Stimulated activated CD8-positive, alpha-beta memory T cell treated with anti-CD3 and anti-CD28 coated beads, Interleukin-7, amount 100 ng/mL, for 24 hours (primary cell): ENCODE measurements at places on chromosomes 3 and 15.

GRCh38 chr3:103218793-103219192 is 784.0 kb downstream of the ZPLD1 start:
- DNase-seq, result no peak

- no peak for DNase-seq
Measured at GRCh38 chr15:78171864-78172472, 22.8 kb downstream of the IDH3A start.

DNA sequence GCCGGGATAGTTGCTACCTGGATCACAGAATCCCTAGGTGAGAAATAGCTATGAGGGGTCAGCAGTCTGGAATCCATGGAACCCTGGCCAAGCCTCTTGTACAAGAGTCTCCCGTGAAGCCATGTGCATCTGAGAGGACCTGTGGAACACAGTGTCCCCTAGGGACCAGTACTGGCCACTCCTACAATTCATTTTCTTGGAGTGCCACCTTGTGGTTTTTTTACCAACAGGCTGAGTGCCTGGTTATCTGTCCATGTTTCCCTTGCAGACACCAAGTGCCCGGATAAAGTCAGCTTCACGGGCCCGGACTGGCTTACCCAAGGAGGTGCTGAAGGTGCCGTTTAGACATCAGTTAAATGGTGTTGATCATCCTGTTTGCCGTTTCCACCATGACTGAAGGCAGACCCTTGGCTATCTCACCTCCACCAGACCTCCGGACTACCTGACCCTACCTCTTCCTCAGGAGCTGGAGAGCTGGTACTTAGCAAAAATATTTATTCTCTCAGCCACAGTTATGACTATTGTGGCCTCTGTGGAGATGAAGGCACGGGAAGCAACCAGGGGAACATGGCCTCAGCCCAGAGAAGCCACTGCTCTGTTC is 93.9 kb downstream of the RBPMS2 start:
- no peak for DNase-seq

GRCh38 chr3:187900993-187901755 is 155.9 kb upstream of the BCL6 start:
- DNase-seq, result no peak

DNA sequence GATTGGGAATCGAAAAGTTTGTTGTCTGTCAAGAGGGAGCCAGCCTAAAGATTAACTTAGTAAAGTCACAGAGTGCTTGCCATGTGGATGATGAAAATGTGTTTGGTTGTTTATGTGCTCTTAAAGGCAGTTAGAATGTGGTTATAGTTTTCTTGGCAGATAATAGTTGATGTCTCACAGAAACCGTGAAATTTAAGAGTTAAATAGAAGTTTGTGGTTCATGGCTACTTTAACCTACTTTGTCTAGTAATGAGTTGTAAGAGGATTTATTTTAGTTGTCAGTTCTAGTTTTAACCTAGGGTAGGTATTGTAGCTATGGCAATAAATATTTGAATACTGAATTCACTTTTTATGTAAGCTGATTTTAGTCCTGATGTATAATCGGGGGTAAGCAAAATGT is 36.4 kb upstream of the EIF3J start:
- no peak for DNase-seq

GRCh38 chr15:31169558-31169957 is 68.0 kb upstream of the TRPM1 start:
- no peak for DNase-seq

GRCh38 chr3:183306798-183307671 is 54.0 kb downstream of the B3GNT5 start:
- no peak for DNase-seq

DNA sequence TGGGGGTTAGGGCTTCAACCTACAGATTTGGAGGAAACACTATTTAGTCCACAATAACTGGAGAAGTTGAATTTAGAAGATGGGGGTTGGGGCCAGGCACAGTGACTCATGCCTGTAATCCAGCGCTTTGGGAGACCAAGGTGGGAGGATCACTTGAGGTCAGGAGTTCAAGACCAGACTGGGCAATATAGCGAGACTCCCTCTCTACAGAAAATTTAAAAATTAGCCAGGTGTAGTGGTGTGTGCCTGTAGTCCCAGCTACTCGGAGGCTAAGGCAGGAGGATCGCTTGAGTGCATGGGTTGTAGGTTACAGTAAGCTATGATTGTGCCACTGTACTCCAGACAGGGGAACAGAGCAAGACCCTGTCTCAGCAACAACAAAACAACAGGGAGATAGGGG is 5.0 kb upstream of the DYNLT2B start:
- DNase-seq, result no peak

GRCh38 chr15:26628071-26628470 is 144.8 kb downstream of the GABRB3 start:
- DNase-seq, result no peak

DNA sequence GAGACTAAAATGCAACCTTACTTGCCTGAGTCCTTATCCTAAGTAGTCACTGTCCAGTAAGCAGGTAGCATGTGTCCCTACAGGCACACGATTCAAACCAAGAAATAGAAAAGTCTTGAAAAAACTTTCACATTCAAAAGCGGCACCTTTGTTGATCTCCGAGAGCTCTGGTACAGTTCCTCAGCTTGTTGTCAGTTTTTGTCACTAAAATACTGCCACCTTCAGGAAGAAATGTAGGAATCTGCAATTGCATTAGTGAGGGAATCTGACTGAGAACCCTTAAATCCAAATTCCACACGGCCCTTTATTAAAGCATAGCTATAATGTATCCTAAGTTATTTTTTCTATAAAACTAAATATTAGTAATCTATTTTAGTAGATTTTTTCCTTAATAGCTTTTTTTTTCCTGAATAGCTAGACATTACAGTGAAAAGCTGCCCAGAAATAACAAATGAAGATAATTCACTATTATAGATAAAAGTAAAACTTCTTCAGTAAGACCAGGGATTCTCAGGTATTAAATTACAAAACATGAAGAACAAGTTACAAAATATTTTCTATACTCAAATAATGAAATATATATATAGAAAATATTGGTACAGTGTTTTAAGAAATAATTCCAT is 44.0 kb downstream of the CCDC54 start:
- no peak for DNase-seq

- no peak for DNase-seq
Measured at GRCh38 chr15:57563416-57563815, 28.3 kb upstream of the MYZAP start.

GRCh38 chr3:46186471-46187340 is 21.4 kb downstream of the CCR1 start:
- DNase-seq, result no peak

DNA sequence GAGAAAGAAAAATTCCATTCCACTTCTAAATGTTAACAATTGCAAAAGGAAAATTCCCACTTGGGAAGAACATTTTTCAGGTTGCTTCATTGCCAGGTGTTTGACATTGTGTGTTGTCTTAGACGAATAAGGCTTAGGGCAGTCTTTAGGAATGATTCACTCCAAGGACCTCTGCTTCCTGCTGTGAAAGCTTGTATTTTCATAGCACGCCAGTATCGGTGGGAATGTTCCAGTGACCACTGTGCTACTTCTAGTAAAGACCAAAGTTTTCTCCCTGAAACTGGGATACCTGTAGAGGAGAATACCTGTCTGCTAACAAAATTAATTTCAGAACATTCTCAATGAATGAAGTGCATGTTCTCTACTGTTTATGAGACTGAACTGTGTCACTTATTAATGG is 64.1 kb downstream of the CDIN1 start:
- no peak for DNase-seq

DNA sequence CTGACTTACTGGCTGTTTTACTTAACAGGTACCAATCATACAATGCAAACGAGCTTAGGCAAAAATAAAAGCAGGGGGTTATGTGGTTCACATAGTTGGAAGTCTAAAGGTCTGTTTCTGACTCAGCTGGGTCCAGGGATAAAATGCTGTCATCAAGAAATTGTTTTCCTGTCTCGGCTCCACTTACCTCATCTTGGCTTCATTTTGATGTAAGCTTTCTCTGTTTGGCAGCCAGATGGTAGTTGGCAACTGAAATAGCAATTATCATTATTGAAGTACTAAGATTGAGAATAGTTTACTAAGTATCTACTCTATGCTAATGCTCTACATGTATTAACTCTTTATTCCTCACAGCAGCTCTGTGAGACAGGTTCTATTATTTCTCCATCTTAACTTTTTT is 36.8 kb upstream of the CNTN3 start:
- no peak for DNase-seq

DNA sequence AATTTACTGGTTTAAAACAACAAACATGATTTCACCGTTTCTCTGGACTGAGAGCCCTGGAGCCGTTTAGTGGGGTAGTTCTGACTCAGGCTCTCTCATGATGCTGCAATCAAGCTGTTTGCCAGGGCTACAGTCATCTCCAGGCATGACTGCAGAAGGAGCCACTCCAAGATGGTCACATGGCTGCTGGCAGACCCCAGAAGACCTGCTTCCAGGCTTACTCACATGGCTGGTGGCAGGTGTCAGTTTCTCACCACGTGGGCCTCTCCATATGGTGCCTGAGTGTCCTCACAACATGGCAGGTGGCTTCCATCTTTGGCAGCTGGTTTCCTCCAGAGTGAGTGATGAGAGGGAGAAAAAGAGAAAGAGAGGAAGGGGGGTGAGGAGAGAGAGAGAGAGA is 378.3 kb upstream of the RGMA start:
- no peak for DNase-seq

GRCh38 chr3:87047852-87048251 is 56.9 kb upstream of the VGLL3 start:
- DNase-seq, result no peak

DNA sequence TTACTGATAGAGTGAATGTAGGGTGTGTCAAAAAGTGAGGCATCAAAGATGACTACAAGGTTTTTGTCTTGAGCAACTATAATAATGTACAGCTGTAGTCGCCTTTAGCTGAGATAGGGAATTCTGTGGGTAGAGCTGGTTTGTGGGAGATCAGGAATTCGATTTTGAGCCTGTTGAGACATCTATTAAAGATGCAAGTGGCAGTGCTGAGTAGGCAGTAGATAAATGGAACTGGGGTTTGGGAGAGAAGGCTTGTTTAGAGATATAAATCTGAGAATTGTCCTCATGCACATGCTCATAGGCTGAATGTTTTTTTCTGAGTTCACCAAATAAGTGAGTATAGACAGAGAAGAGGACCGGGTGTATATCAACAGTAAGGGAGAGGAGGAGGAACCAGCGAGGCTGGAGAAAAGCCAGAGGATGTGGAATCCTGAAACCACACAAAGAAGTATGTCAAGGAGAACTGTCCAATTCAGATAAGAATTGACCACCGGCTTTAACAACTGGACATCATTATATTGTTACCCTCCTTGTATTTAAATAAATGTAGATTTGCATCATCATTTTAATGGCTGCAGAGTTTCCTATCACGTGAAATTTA is 146.0 kb upstream of the TNIK start:
- no peak for DNase-seq

- DNase-seq, result no peak
Measured at GRCh38 chr3:114370537-114371174, 76.8 kb downstream of the TIGIT start.

GRCh38 chr3:20909511-20909910 is 723.5 kb upstream of the SGO1 start:
- no peak for DNase-seq
